Fibroblast of skin of scalp (primary cell): ENCODE measurements at places on chromosomes 3 and 15.

- no peak for DNase-seq
Observed at GRCh38 chr3:51354172-51354571, 30.9 kb upstream of the MANF start.

DNA sequence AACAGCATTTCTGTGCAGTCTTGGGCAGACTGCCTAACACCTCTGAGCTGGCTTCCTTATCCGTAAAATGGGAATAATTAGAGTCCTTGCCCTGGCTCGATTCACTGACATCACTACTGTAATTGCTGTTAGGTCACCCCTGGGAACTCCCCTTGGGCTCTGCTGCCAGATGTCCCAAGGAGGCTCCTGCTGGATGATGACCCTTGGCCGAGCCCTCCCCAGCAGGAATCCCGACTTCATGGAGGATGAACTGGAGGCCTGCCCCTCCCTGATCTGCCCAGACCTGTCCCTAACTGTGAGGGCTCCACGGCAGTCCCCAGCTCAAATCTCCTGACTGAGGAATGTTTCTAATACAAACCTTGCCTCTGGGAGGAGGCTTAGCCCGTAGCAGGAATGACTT, 18.0 kb downstream of the ESYT3 start:
- DNase-seq, result no peak

DNA sequence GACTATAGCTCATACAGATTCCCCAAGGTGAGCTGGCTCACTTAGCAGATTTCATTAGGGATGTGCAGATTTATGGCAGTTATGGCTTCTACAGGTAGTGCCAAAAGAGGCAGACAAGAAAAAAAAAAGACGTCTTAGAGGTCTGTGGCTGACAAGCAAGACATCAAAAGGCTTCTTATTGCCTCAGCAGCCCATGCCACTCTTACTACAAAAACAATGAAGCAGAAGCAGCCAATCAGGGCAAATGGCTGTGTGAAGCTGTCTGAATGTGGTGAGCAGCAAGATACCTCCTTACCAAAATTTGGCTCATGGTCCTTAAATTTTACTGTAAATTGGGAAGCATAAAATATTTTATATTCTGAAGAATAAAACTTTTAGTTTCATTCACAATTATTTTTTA, 557.5 kb upstream of the GOLIM4 start:
- no peak for DNase-seq

DNA sequence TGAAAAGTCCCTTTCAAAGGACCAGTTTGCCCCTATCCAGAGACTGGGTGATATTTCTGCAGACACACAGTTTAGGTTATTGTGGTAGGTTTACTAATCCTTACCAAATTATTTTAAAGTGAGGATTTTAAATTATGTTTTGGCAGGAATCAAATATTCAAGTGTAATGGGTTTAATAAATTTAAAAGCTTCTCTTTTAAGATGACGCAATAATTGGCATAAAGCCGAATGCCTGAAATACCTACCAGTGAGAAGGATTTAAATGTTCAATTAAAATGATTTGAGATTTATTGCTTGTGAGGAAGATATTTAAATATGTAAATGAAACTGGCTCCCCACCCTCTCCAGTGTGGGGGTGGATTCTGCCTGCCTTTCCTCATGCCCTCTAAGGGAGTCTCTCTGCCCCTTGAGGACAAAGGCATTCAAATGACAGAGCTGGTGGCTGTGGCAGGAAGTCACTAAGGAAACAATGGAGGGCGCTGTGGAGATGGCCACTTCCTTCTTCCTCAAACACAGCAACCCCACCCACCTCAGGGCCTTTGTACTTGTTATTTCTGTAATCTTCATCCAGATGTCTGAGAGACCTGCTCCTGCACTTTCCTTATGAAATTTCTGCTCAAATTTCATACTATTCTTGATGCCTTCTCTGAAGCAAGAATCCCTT, 131.7 kb downstream of the TNIK start:
- DNase-seq, result no peak

DNA sequence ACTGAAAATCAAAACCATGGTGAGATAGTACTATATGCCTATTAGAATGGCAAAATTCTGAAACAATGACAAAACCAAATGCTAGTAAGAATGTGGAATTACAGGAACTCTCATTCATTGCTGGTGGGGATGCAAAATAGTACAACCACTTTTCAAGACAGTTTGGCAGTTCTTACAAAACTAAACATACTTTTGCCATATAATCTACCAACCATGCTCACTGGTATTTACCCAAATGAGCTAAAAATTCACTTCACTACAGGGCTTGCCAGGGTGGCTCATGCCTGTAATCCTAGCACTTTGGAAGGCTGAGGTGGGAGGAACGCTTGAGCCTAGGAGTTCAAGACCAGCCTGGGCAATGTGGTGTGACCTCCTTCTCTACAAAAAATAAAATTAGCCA, 40.0 kb downstream of the MYO9A start:
- peak; percentile 20 for DNase-seq

DNA sequence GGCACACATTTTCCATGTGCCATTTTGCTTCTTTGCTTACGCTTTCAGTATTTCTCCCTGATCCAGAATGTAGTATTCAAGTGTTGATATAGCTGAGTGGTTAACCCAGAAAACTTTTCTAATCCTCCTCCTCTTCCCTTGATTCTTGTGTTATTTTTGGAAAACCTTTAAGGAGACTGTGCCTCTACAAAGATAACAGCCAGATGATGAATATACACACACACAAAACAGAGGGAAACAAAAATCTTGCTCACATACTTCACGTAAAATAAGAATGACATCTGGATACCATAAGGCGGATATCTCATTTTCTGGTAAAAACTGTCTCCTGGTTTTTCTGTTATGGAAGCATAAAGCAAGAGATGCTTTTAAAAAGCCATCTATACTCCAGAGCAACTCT, 295.8 kb upstream of the THBS1 start:
- DNase-seq, result peak; percentile 63

GRCh38 chr3:153138276-153139210, 23.5 kb upstream of the RAP2B start:
- DNase-seq, result peak; percentile 78
